ENCODE measurements at places on chromosomes 5 and 9. TPM values are rescaled to one million over a fixed set of nuclear protein-coding genes. Genes with fewer than 3 reads are reported as not detected.

GRCh38 chr9:22119522-22120158 is 110.5 kb upstream of the CDKN2B start:
- DNase-seq: no peak

- DNase-seq: no peak
These were observed 141.4 kb downstream of the AOPEP start for GRCh38 chr9:94867842-94868312.

- no peak for DNase-seq
These were observed 192.3 kb upstream of the GDNF start for GRCh38 chr5:38032149-38032548.

GRCh38 chr5:178740181-178740557 is 9.7 kb upstream of the ZNF354A start:
- no peak for DNase-seq

DNA sequence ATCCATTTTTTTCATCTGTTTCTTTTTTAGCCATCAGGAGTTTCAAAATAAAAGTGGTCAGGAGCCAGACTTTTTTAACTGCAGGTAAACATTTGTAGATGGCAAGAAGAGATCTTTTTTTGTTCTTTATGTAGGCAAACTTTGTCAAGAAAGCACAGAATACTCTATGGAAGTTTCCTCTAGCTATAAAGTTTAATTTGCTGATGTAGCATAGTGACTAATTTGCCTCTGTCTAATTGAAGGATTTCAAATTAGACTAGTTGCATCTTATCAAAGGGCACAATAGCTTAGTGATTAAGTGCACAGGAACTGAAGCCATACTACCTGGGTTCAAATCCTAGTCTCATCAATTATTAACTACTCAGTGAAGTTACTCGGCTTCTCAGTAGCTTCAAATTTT is 22.0 kb downstream of the FGF10 start:
- DNase-seq: no peak

DNA sequence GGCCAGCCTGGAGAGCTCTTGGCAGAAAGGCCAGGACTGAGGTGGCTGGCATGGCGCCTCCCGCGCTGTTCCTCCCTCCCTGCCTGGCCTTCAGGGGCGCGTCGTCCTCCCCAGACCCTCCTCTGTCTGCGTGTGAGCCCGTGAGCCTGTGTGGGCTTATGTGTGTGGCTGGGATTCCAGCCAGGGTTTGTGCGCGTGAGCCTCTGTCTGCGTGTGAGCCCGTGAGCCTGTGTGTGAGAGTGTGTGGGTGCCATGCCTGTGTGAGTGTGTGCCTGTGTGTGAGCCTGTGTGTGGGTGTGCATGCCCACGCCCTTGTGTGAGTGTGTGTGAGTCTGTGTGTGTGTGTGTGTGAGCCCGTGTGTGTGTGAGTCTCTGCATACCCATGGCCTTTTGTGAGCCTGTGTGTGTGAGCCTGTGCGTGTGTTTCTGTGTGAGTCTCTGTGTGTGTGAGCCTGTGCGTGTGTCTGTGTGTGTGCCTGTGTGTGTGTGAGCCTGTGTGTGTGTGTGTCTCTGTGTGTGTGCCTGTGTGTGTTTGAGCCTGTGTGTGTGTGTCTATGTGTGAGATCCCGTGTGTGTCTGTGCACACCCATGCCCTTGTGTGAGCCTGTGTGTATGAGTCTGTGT is 13.0 kb downstream of the RXRA start:
- peak; percentile 51 for DNase-seq

DNA sequence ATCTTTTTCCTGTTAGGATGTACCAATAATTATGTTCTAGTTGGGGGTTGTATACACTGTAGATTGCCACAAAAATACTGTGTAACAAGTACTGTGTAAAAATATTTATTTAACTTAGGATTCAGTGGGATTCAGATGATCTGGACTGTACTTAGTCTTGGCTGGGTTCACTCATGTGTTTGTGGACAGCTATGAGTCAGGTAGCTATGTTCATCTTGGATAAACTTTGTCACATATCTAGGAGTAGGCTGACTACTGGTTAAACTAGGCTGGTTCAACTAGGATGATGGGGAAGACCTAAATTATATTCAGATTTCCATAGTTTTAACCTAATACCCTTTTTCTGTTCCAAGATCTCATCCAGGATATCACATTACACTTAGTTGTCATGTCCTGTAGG is 32.1 kb upstream of the TNFSF15 start:
- no peak for DNase-seq

- no peak for DNase-seq
These were observed 206.7 kb downstream of the ARHGAP26 start for GRCh38 chr5:142976861-142977260.

Gene LHX6
- 2.9 TPM for total RNA-seq

DNA sequence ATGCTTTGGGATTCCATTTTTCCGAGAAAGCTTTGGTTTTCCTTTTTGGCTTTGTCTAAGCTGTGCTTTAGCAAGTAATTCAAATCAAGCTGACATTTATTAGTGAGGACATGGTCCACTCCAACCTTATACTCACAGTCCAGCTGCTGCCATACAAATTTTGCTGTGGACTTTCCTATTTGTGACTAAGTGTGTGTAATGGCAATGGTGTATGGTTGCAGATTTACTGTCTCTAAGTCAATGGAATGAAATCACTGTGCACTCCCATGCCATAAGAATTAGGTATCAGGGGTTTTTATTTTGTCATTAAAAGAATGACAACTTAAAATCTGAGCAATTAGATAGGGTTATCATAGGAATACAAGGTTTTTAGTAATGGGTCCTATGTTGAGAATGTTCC is 530.0 kb downstream of the CCDC171 start:
- DNase-seq: no peak

Measured in body of pancreas (tissue), 4 donors.